Adipocyte (in vitro differentiated cells): ENCODE measurements at places on chromosomes 16 and 17.

DNA sequence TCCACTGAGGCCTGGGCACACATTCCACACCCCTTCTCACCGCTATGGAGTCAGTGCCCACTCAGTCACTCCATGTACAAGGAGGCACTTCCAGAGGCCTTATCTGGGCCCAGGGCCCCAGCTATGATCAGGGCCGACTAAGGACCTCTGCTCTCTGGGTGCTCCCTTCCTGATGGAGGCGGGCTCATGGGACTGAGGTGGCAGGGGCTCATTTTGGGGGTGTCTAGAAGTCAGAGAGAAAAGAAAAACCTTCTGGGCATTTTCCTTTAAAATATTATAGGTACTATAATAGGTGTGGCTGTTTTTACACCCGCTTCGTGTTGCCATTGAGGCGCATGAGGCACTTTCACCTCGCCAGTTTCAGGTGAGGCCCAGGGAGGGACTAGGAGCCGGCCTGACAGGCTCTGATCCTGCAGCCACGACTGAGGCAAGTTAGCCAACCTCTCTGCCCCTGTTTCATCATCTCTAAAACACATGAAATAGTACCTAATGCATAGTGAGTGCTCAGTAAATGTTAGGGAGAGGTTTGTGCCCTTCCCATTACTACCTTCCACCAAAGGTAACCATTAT, 14.4 kb downstream of the B9D1 start:
- no peak for DNase-seq

- peak; percentile 13 for DNase-seq
Observed at GRCh38 chr17:19338031-19338990, 24.2 kb downstream of the B9D1 start.

DNA sequence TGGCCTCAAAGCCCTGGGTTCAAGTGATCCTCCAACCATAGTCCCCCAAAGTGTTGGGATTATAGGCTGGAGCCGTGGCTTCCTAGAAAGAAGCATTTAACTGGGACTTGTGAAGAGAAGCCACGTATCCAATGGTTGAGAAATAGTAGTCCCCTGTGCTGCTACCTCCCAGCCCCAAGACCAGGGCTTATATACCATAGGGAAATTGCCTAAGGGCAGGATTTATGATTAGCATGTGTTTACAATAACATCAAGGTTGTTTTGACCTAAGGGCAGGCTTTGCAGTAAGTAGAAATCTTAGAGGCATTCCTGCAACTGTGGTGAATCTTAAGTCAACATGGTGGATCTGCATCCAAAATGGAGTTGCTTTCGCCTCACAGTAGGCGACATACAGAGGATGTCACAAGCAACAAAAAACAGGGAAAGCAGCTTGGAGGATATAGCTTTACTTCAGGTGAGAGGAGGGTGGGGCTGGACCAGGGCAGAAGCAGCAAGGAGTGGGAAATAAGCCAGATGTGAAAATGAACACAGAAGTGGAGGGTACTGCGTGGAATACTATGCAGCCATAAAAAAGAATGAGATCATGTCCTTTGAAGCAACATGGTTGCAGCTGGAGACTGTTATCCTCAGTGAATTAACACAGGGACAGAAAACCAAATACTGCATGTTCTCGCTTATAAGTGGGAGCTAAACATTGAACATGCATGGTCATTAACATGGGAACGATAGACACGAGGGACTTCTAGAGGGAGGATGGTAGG, 18.7 kb upstream of the NSMCE1 start:
- DNase-seq, result no peak

DNA sequence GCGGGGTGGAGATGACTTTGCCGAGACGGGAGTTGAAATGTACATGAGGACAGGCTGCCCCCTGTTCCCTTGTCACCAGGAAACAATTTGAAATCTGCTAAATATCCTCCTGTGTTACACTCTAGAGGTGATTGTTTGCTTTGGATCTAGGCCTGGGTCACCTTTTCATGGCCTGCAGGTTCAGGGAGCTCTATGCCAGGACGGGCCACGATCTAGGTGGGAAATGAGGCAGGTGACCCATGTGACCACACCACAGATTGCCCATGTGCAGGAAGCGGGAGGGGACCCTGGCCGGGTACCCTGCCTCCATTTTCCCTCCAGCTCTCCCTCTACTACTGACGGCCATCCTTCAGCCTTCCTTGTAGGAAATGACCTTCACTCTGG, 43.4 kb downstream of the MEAK7 start:
- no peak for DNase-seq

DNA sequence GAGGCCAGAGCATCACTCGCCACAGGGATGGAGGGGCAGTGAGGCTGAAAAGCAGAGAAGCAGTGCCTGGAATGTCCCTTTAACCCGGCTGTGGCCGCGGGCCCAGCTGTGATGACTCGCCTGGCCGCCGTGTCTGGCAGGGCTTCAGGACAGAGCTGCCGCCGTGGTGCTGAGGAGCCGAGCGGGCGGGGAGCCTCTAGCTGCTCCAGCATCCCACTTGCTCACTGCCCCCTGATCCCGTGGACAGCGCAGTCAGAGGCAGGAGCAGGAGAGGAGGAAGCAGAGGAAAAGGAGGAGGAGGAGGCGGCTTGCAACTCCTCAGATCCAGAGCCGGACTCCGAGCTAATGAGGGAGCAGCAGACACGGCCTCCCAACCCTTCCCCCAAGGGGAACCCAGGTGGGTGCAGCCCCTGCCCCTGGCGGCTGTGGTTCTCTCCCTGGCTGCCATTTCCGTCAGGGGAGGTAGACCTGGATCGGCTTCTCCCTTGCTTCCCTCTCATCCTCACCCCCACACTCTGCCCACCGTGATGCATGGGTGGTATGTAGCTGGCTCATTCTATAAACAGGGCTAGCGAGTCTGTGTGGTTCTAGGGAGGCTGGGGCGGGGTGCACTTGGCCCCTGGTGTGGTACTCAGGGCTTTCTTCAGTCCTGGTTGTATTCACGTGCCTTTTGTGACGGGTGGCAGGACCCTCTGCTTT, 165.7 kb downstream of the CMIP start:
- DNase-seq, result peak; percentile 80

DNA sequence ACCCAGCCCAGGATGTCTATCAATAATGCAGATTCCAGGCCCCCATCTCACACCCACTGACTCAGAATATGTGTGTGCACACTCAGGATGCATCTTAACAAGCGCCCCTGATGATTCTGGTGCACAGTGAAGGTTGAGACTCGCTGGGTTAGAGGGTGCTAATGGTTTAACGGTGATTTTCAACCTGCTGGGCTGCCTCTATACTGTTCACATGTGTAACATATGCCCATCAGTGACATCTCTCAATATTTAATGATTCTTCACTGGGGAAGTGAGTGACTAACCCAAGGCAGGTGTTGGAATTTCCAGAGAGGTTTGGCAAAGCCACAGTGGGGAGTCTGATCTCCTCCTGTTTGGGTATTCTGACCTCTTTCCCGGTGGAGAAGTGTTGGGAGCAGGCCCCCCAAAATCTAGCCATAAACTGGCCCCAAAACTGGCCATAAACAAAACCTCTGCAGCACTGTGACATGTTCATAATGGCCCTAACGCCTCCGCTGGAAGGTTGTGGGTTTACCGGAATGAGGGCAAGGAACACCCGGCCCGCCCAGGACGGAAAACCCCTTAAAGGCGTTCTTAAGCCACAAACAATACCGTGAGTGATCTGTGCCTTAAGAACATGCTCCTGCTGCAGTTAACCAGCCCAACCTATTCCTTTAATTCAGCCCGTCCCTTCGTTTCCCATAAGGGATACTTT, 4.1 kb upstream of the DOC2B start:
- no peak for DNase-seq

DNA sequence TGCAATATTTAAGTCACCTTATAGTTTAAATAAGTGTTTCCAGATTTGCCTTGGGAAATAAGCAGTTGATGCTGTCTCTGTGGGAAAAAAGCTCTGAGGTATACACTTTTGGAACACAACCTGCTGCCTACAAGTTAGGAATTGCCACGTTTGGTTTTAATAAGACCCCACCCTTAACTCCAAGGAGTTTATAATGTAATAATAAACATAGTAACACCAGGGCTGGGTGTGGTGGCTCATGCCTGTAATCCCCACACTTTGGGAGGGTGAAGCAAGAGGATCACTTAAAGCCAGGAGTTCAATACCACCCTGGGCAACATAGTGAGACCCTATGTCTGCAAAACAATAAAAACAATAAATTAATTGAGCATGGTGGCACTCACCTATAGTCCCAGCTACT, 15.9 kb upstream of the SMG1 start:
- peak; percentile 28 for DNase-seq
